Hematopoietic multipotent progenitor cell treated with erythropoietin and hydrocortisone succinate and interleukin-3 and kit ligand, for 6 days (in vitro differentiated cells): ENCODE measurements at places on chromosomes 12 and 14.

GRCh38 chr12:132608231-132609171, 1.9 kb downstream of the LRCOL1 start:
- no peak for DNase-seq

GRCh38 chr12:71772735-71773134, 18.1 kb downstream of the RAB21 start:
- peak; percentile 23 for DNase-seq

GRCh38 chr14:53249059-53249458, 95.9 kb upstream of the DDHD1 start:
- DNase-seq: no peak

GRCh38 chr14:56002342-56002741, 115.9 kb upstream of the PELI2 start:
- no peak for DNase-seq

DNA sequence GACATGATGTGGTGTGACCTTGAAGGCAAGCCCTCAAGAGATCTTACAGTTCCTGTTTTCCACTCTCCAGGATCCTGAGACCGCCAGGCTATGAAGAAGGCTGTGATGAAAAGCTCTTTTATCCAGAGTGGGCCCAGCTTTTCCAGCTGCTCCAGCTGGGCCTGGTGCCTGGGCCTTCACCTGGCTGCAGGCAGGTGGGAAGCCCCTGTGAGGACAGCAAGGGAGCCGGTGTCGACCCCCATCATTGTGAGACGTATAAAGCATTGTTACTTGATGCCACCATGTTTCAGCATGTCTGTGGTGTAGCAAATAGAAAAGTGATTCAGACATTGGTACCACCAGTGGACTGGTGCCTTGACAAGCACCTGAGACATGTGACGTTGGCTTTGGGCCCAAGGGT, 190.2 kb downstream of the KIF26A start:
- no peak for DNase-seq

GRCh38 chr12:107436376-107436775, 249.2 kb upstream of the PWP1 start:
- DNase-seq: no peak

DNA sequence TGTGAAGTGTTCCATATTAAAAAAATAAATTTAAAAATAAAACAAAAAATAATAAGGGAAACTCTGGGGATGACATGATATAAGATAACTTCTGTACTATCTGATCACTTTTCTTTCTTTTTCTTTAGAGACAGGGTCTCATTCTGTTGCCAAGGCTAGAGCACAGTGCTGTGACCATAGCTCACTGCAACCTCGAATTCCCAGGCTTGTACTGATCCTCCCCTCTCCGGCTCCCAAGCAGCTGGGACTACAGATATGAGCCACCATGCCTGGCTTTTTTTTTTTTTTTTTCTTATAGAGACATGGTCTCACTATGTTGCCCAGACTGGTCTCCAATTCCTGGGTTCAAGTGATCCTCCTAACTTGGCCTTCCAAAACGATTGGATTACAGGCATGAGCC, 10.4 kb upstream of the MIPOL1 start:
- no peak for DNase-seq

DNA sequence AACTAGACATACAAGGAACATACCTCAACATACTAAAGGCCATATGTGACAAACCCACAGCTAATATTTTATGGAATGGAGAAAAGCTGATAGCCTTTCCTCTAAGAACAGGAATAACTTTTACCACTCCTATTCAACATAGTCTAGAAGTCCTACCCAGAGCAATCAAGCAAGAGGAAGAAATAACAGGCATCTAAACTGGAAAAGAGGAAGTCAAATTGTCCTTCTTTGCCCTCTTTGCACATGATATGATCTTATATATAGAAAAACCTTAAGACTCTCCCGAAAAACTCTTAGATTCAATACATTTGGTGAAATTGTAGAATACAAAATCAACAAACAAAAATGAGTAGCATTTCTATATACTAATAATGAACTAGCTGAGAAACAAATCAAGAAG, 110.0 kb downstream of the ATP23 start:
- no peak for DNase-seq

DNA sequence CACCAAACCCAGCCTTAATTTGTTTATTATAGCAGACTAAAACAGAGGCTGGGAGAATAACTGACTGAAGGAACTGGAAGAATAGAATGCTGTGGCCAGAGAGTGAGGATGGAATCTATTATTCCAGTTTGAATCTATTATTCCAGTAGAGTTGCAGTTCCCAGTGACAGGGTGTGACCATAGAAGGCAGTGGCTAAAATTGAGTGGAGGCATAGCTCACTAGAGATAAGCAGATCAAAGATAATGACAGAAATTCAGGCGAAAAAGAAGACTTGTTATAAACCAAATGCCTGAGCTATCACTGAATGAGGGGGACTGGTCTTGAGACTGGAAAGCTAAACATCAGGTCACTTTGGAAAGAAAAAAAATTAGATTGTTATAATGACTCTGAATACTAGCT, 26.0 kb upstream of the SNX6 start:
- peak; percentile 19 for DNase-seq

- no peak for DNase-seq
Observed at GRCh38 chr12:97016163-97016562, 109.1 kb downstream of the NEDD1 start.

- DNase-seq: no peak
Observed at GRCh38 chr12:11780521-11781101, 131.1 kb downstream of the ETV6 start.

DNA sequence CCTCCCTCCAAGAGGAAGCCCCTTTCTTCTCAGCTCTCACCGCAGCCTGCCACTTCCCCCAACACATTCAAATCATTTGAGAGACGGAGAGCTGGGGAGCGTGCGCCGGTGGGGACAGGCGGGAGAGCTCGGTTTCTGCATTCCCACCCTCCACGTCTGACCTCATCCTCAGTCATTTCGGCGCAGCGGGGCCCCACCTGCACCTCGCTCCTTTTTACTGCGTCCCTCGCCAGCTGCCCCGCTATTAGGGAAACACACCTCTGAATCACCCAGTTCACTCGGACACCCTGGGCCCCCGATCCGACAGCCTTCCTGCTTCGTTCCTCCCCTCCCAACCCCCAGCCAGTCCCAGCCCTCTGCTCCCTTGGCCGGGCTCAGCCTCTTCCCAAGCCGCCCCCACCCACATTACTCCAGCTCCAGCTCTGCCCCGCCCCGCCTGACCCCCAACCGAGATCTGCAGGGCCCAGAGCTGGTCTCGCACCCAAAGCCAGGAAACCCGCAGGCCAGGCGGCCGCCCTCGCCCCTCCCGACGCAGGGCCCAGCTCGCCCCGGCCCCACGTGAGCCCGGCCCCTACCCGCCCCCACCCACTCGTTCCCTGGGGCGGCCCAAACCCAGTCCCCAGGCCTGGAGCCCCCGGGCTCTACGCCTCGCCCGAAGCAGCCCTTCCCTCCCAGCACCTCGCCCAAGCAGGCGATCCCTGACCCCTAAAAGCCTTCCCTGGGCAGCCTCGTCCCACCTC, 783 bp downstream of the CORO1C start:
- peak; percentile 76 for DNase-seq

DNA sequence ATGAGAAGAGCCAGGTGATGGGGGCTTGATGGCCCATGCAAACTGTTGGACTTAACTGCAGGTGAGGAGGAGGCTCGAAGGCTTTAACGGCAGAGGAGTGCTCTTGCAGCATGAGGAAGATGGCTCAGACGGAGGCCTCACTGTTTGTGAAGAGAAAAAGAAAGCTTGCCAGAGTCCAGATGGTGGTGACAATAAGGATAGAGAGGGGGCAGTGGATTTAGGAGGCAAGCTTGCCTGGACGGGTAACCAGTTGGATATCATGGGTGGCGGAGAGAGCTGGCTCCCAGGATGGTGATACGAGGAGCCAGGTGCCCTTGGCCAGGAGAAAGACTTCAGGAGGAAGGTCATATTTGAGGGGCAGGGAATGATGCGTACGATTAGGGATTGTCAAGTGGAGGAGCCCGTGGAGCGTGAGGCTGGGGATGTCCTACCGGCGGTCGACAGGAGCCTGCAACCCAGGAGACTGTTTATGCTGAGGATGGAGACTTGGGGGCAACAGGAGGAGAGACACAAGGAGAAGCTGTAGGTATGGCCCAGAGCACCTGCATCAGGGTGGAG, 71.8 kb downstream of the CACNA1C start:
- no peak for DNase-seq

- DNase-seq: no peak
Observed at GRCh38 chr12:99059824-99060511, 414.9 kb downstream of the APAF1 start.

DNA sequence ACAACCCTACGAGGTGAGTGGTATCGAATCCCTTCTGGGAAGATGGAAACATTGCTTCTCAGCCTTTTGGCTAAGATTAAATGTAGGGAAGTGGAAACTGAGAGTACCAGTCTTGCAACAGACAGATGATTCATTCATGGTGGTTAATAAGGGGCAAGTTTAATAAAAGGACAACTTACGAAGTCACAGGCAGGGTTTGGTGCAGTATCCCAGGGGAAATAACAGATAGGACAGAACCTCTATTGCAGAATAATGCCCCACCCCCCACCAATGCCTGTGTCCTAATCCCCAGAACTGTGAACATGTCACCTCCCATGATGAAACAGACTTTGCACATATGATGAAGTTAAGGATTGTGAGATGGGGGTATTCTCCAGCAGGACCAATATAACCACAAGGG, 212.5 kb downstream of the TBX5 start:
- DNase-seq: no peak

- no peak for DNase-seq
Observed at GRCh38 chr12:110251381-110251780, 29.7 kb upstream of the ATP2A2 start.

DNA sequence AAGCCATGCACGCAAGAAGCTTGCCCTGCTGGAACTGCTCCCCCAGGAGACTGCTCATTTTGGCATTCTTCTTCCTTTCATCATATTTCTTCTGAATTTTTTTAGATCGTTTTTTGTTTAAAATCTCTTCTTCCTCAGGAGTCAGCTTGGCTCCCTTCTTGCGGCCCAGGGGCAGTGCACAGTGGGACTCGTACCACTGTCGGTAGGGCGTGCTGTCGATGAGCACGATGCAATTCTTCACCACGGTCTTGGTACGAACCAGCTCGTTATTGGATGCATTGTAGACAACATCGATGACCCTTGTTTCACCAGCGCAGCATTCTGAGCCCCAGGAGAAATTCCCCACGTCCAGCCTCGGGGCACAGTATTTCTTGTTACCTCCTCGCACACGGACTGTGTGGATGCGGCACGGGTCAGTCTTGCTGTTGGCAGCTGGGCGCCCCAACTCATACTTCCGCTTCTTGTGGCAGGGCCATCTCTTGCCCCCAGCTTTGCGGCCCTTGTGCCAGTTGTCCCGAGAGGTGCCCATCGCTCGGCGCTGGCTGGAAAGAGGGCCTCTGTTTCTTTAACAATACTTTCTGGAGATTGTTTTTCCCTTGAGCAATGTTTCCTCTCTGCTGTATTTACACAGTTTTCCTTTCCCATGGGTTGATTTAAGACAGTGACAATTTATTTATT, 452.4 kb downstream of the TMEM121 start:
- DNase-seq: no peak

DNA sequence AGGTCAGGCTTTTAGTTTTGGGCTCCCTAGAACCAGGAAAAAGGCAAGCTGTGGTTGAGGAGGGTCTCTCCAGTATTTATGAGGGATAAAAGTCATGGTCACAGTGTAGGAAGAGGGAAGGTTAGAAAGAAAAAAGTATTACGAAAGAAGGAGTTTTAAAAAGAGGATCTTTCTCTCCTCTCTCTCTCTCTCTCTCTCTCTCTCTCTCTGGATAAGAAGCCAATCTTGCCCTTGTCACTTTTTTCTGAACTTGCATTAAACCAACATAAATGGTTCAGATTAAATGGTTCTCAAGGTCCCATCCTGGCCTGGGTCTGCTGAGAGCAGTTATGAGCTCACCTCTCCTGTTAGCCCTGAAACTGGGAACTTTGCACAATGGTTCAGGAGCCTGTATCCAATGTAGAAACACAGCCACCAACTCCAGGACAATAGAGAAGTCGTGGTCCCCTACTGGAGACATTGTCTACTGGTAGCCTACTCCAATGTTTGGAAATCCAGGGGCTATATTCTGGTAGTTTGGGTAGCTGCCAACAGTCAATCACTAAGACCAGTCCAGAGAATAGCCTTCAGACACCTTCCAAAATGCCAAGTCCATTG, 131.9 kb downstream of the DAD1 start:
- no peak for DNase-seq

DNA sequence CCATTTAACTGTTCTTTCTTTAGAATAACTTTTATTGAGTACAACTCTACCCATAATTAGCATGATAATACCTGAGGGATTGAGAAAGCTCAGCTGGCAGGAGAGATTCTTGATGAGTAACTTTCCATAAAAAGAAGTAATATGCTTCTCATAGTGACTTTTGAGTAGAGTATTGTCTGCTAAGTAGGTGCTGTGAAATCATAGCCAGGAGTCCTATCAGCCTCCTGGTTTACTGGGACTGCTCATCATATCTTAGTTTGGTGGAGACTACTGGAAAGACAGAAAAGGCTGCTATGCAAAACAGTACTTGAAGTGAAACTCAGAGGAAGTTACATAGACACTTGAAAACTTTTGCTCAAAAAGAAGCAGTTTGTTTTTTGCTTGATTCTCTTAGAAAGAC, 113.3 kb upstream of the ATP2B1 start:
- DNase-seq: no peak

DNA sequence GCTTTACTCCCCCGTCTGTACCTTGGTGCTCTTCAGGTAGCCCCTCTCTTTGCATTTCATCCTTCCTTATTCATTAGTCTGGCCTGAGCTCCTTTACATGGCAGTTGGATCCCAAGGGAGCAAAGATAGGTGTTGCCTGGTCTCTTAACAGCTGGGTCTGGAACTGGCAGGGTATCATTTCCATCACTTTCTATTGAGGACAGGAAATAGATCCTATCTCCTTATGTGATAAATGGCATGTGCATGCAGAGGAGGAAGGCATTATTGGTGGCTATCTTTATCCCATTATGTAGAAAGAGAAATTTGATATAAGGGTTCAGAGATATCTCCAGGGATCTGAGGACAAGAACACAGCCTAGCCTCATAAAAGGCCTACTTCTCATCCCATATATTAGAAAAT, 54.6 kb upstream of the OAS1 start:
- DNase-seq: no peak
